ENCODE measurements at places on chromosomes 3 and 15. TPM values are rescaled to one million over a fixed set of nuclear protein-coding genes. Genes with fewer than 3 reads are reported as not detected.

The LINGO1 gene
- 13.5 TPM for polyA plus RNA-seq

The SPTSSB gene
- 15.8 TPM for polyA plus RNA-seq

The TXNRD3 gene
- polyA plus RNA-seq, result 15.9 TPM

The TICRR gene
- 6.9 TPM for polyA plus RNA-seq

The TGFBR2 gene
- polyA plus RNA-seq, result 120 TPM

The ZBTB47 gene
- 10.0 TPM for polyA plus RNA-seq

The HTR3E gene
- not detected for polyA plus RNA-seq

The TIMP4 gene
- polyA plus RNA-seq, result 0.26 TPM

The FBXW12 gene
- polyA plus RNA-seq, result 0.46 TPM
